ENCODE measurements at places on chromosomes 5 and 9. TPM values are rescaled to one million over a fixed set of nuclear protein-coding genes. Genes with fewer than 3 reads are reported as not detected.

MYORG gene
- polyA plus RNA-seq = 9.5 TPM

SPINK4 gene
- not detected for polyA plus RNA-seq

PLPP7 gene
- polyA plus RNA-seq = 2.6 TPM

CCIN gene
- 0.61 TPM for polyA plus RNA-seq

GRCh38 chr9:95609426-95609825 is 92.7 kb upstream of the PTCH1 start:
- no peak for DNase-seq

INSL4 gene
- not detected for polyA plus RNA-seq

RAPGEF1 gene
- 36.8 TPM for polyA plus RNA-seq

FSTL4 gene
- polyA plus RNA-seq = 1.2 TPM

ASS1 gene
- 349 TPM for polyA plus RNA-seq

DNA sequence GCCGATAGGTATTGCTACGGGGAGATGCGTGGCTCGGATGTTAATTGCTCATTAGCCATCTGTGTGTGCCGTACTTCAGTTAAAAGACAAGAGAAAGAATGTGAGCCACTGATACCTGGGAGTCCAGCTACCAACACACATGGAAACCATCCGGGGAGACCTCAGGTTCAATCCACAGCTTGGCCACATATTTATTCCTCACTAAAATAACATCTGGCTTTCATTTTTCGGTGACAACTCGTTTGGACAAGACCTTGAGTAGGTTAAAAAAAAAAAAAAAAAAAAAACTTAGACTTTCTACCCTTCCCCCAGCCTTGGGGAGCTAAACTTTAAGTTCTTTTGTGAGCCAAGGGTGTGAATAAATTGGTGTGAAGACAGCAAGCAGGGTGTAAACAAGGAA is 84.1 kb downstream of the SLIT3 start:
- DNase-seq = no peak

GRCh38 chr5:78482948-78483347 is 122.5 kb downstream of the SCAMP1 start:
- DNase-seq = no peak

DNA sequence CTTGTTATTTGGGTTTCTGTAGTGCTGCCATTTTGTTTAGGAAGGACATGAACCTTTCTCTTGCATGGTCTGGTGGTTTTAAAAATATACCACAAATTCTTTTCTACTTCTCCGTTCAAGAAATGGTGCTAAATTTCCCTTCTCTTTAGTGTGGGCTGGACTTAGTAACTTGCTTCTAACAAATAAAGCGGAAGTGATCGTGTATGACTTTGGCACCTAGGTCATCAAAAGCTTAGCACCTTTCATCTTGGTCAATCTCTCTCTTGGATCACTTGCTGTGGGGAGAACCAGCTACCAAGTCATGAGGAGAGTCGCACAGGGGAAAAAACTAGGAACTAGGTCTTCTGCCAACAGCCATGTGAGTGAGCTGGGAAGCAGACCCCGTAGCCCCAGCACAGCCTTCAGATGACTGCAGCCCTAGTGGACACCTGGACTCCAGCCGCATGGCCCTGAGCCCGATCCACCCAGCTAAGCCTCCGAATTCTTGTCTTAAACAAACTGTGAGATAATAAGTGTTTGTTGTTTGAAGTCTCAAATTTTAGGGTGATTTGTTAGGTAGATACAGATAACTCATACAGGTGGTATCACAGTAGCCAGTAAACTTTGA is 87.7 kb upstream of the CKMT2 start:
- DNase-seq = no peak

SMIM33 gene
- polyA plus RNA-seq = 0.03 TPM

- no peak for DNase-seq
Measured at GRCh38 chr9:100011062-100011681, 87.6 kb downstream of the ERP44 start.

GRCh38 chr9:73549991-73550390 is 398.3 kb downstream of the ANXA1 start:
- no peak for DNase-seq

All from left renal cortex interstitium (tissue), 4 donors.